ENCODE measurements at places on chromosomes 13 and 19.

DNA sequence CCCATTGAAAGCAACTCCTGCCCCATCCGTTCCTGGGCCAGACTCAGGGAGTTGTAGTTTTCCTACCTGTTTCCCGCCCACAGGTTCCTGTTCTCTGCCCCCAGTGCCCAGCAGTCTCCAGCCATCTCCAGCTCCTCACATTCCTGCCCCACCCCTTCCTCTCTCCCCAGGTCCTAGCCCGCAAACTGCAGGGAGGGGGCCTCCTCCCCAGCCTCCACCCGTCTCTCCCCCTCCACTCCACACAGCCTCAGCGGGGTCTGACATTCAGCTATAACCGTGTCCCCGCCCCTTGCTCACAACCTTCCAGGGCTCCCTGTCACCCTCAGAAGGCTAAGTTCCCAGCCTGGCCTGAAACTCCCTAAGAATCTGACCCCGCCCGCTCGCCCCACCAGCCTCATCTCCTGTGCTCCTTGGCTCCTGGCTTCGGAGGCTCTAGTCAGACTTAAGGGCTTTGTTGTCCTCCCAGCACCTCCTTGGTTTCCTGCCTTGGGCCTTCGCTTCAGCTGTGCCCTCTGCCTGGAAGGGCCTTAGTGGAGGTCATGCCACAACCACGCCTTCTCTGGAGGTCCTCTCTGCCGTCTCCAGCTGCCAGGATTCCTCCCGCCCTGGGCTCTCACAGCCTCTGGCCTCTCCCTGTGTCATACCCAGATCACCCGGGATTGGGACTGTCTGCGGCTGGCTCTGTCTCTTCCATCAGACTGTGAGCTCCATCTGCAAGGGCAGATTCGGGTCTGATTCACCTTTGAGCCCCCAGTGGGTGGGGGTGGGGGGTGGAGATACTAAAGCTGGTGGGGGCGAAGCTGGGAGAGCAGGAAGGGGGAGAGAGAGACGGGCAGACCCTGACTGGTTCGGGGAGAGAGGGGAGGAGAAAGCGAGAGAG, 5.1 kb upstream of the SPACA6 start:
- DNase-seq: no peak

DNA sequence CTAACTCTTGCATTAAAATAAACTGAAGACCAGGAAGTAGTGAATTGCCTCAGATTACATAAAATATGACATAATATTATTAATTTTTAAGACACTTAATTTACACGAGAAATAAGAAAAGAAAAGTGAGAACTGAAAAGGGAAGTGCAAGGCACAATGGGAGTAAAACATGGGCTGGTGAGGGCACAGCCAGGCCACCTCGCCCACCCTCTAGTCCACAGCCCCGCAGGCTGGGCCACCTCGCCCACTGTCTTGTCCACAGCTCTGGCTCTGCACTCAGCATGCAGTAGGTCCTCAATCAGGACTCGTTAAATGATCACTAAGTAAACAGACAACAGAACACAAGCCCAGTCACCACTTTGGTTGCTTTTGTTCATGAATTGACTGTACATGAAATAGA, 67.8 kb upstream of the ARHGEF7 start:
- no peak for DNase-seq

DNA sequence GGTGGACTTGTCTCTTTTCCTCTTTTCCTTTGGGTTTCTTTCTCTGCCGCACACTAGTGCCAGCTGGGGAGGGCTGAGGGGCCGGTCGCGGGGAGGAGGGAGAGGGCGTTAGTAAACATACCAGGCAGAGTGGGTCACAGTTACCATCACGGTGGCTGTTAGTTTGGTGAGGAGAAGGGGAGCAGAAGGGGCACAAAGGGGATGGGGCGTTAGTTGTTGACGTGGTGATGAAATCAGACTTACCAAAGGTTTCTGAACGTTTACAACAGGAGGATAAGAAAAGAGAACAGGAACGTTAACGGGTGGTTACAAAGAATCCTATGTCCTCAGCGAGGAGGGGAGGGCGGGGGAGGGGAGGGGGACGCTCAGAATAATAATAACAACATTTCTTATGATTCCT, 77.9 kb downstream of the PTPRS start:
- no peak for DNase-seq

GRCh38 chr13:60936281-60936680, 479.4 kb downstream of the PCDH20 start:
- no peak for DNase-seq

GRCh38 chr13:94312511-94313216, 166.8 kb downstream of the DCT start:
- no peak for DNase-seq

DNA sequence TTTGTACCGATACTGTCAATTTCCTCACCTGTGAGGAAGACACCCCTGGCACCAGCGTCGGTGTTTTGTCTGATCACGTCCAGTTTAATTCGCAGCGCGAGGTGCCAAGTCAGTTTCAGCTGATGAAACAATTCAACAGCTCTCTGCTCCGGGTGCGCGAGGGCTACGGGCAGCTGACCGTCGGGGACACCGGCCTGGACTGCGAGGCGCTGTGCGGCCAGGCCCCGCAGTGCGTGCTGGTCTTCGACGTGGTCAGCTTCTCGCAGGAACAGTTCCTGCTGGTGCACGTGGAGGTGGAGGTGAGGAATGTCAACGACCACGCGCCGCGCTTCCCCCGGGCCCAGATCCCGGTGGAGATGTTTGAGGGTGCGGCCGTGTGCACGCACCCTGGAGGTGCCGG, 171.5 kb downstream of the OLFM4 start:
- no peak for DNase-seq

- no peak for DNase-seq
Measured at GRCh38 chr13:70960841-70961443, 852.7 kb upstream of the KLHL1 start.

GRCh38 chr13:98353750-98354149, 176.7 kb upstream of the RNF113B start:
- no peak for DNase-seq

DNA sequence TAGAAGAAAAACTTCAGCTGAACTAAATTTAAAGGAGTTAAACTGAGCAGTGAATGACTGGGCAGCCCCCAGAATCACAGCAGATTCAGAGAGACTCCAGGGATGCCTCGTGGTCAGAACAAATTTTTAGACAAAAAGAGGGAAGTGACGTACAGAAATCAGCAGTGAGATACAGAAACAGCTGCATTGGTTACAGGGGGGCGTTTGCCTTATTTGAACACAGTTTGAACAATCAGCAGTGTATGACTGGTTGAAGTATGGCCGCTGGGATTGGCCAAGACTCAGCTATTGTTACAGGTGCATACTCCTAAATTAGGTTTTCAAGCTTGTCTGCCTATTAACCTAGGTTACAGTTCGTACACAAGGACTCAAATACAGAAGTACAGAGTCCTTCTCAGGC, 2.2 kb upstream of the SPRYD7 start:
- DNase-seq: no peak

- no peak for DNase-seq
Measured at GRCh38 chr19:17246681-17247425, 1.1 kb upstream of the NR2F6 start.

DNA sequence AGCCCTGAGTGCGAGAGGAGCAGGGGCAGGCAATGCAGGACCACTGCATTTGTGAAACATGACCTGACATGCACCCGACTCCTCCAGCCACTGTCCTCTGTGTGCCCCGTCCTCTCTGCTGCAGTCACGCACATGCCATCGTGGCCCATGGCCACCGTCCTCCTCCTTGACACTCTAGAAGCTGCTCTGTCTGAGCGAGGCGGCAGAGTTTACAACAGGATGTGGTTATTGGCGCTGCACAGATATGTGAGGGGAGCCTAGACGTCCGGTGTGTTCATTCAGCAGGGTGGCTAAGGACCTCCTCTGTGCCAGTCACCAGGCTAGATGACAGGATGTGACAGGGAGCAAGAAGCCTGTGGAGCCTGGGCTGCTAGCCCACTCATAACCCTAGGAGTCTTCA, 277.8 kb downstream of the FOXO1 start:
- DNase-seq: peak; percentile 44

GRCh38 chr19:1967087-1967608, 26.2 kb downstream of the CSNK1G2 start:
- no peak for DNase-seq

DNA sequence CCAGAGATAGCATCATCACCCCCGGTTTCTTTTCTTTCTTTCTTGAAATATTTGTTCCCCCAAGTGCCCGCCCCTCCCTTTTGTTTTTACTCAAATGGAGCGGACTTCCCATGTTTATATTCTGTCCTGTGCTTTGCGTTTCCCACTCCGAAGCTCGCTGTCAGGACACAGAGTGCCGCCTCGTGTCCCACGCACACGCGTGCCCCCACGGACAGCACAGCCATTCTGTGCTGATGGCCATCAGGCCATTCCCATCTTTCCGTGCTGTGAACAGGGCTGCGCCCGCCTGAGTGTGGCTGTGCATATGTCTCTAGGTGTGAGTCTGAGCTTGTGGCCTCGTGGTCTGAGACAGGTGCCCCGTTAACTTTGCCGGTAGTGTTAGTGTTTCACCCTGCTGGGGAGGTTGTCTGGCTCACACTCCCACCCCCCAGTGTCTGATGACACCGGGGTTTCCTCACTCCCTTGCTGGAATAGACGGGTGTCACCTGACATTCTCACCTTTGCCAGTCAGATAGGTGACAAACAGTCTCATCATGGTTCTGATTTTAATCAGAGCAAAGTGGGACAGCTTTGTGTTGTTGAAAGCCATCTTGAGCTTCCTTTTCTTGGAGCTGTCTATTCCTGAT, 6.9 kb downstream of the PAK4 start:
- DNase-seq: no peak

DNA sequence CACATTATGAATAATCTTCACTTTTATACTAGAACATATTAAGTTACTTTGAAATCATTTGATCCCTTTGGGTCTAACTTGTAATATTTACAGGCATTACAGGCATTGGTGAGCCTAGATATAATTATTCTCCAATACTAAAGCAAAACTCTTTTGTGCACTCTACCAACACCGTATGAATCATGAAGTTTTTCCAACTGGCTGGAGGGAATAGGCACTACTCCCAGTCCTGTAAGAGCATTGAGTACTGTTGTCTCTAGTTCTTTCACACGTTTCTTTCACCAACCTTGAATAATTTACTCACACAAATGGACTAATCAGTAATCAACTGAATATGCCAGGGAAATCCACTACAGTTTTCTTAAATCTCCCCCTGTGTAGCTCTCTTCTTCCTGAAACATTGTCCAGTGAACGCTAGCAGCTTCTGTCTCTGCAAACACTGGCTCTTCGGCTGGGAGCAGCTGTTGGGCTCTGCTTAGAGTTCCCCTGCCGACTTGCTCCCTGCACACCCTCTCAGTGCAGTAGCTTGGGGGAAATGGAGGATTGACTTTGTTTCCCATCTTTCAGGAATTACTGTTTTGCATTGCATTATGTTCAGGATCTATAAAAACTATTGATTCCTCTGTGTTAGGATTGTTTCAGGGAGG, 476.7 kb downstream of the RFC3 start:
- DNase-seq: no peak

GRCh38 chr19:48933382-48933932, at the start of gene DHDH:
TSS of gene DHDH (plus strand) at chr19:48933699. CDS start at chr19:48933722, 23 bp downstream.
- peak; percentile 37 for DNase-seq

DNA sequence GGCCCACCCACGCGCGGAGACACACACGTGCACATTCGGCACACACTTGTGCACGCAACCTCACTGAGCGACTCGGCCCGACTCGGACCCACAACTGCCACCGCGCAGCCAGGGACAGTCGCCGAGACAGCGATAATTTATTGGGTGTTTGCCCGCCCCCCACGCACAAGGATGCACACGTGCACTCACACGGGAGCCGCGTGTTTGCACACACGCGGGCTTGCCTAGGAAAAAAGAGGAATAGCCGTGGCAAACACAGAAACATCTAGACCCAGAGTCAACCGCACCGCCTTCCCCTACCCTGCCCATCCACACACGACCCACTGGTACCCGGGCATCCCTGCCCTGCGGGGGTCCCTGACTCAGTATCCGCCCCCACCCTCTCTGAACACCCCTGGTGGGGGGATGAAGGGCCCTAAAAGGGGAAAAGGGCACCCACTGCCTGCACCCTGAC, 1.1 kb upstream of the SSBP4 start:
- no peak for DNase-seq

GRCh38 chr19:7494416-7495098, 5.7 kb upstream of the PEX11G start:
- no peak for DNase-seq

DNA sequence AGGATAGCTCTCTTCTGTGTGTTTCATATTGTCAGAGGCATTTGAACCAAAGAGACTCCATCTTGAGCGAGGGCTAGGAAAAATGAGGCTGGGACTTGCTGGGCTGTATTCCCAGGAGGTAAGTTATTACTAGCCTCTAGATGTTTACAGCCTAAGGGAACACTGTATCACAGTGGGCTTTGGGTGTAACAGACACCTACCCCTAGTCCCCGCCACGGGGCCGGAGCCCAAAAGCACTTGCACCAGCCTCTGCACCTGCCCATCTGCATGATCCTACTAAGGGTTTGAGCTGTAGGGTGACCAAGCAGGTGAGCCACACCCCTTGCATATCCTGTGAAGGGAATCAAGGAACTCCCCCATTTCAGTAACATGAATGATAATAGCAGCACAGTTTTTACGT, 1972.2 kb downstream of the OLFM4 start:
- DNase-seq: no peak

DNA sequence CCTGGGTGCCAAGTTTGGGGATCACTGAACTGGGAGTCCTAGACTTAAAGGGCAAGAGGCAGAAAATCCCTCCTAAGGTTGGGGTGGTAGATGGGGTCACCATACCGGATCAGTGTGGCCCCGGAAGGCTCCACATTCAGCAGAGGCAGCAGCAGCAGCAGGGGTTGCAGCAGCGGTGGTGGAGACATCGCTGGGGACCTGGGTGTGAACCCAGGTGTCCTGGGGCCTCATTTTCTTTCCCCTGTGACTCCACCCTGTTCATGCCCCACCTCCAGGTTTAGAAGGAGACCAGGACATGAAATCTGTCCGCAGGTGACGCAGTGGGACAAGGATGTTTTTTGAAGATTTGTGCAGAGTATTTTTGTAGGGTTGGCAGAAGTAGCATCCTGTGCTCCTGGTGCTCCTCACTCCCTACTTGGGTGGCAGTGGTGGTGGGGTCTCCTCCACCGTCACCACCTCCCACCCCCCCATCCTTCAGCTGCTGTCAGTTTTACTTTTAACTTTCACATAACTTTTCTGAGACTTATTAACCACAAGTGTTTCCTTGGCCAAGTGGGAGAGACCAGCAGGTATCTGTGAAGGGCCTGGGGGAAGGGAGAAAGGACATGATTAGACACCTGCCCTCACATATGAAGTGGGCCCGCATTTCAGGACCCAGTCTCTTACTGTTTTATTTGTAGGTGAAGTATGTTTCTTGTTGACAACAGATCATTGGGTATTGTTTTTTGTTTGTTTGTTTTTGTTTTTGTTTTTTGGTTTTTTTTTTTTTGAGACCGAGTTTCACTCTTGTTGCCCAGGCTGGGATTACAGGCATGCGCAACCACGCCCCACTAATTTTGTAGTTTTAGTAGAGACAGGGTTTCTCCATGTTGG, at the start of gene NAPSA:
Gene NAPSA, minus strand, starts transcription at position 206 of the 873 bp plus-strand sequence. Its CDS starts 18 bp downstream, at position 188.
- no peak for DNase-seq

GRCh38 chr13:30053939-30054338, 203.5 kb upstream of the UBL3 start:
- DNase-seq: no peak

GRCh38 chr19:40133491-40133890, 42.7 kb upstream of the ZNF780A start:
- no peak for DNase-seq

GRCh38 chr19:52542984-52543664, 15.7 kb downstream of the ZNF808 start:
- DNase-seq: no peak

All from stimulated activated CD8-positive, alpha-beta memory T cell treated with anti-CD3 and anti-CD28 coated beads, Interleukin-15, amount 100 ng/mL, for 24 hours (primary cell).